ENCODE measurements at places on chromosomes 3 and 15.

GRCh38 chr15:90178468-90179435 lies 22.4 kb upstream of the SEMA4B start:
- peaks cover 20% of the 10 kb centered on the region for H3K4me1 ChIP-seq
- H3K27me3 ChIP-seq = no peaks in the 10 kb centered on the region
- no peaks in the 10 kb centered on the region for H3K36me3 ChIP-seq
- no peak overlapping the region for H3K4me3 ChIP-seq

GRCh38 chr3:120652281-120652680 lies 29.8 kb downstream of the HGD start:
- no peaks in the 10 kb centered on the region for H3K27me3 ChIP-seq
- peaks cover 5% of the 10 kb centered on the region for H3K4me1 ChIP-seq
- no peaks in the 10 kb centered on the region for H3K36me3 ChIP-seq
- H3K4me3 ChIP-seq = no peak overlapping the region
- H3K27ac ChIP-seq = no peak overlapping the region
- DNase-seq = no peak

- H3K27ac ChIP-seq = no peak overlapping the region
- H3K27me3 ChIP-seq = peaks cover 34% of the 10 kb centered on the region
- H3K4me3 ChIP-seq = no peak overlapping the region
- DNase-seq = no peak
Observed at GRCh38 chr15:74138642-74139041, 8.3 kb downstream of the ISLR2 start.

GRCh38 chr15:42490671-42491538 lies at the start of gene ZNF106:
Gene ZNF106, minus strand, starts transcription at chr15:42491141. Its CDS starts 18,852 bp downstream, at chr15:42472289.
- peak within 1 kb of the TSS; percentile 97 for H3K27ac ChIP-seq
- no peaks in the 10 kb centered on the region for H3K27me3 ChIP-seq
- peak; percentile 91 for DNase-seq
- H3K36me3 ChIP-seq = no peaks in the 10 kb centered on the region
- peaks cover 31% of the 10 kb centered on the region for H3K4me1 ChIP-seq
- H3K4me3 ChIP-seq = peak within 1 kb of the TSS; percentile 70

- no peak overlapping the region for H3K27ac ChIP-seq
- no peak for DNase-seq
- H3K4me1 ChIP-seq = no peaks in the 10 kb centered on the region
- H3K27me3 ChIP-seq = no peaks in the 10 kb centered on the region
Observed at GRCh38 chr15:94297558-94297957, 66.2 kb downstream of the MCTP2 start.

- H3K4me3 ChIP-seq = peak overlapping the region; percentile 91
- H3K4me1 ChIP-seq = peaks cover 10% of the 10 kb centered on the region
- DNase-seq = no peak
- H3K27me3 ChIP-seq = no peaks in the 10 kb centered on the region
- peak overlapping the region; percentile 94 for H3K27ac ChIP-seq
Observed at GRCh38 chr3:107523289-107523538, 452 bp downstream of the BBX start.

GRCh38 chr3:162938083-162938482 lies 1441.5 kb downstream of the OTOL1 start:
- no peak overlapping the region for H3K27ac ChIP-seq
- H3K27me3 ChIP-seq = no peaks in the 10 kb centered on the region
- DNase-seq = no peak

GRCh38 chr3:157125101-157125500 lies 34.8 kb downstream of the CCNL1 start:
- no peak overlapping the region for H3K27ac ChIP-seq
- DNase-seq = no peak
- H3K4me1 ChIP-seq = peaks cover 11% of the 10 kb centered on the region
- H3K36me3 ChIP-seq = no peaks in the 10 kb centered on the region
- no peak overlapping the region for H3K4me3 ChIP-seq

DNA sequence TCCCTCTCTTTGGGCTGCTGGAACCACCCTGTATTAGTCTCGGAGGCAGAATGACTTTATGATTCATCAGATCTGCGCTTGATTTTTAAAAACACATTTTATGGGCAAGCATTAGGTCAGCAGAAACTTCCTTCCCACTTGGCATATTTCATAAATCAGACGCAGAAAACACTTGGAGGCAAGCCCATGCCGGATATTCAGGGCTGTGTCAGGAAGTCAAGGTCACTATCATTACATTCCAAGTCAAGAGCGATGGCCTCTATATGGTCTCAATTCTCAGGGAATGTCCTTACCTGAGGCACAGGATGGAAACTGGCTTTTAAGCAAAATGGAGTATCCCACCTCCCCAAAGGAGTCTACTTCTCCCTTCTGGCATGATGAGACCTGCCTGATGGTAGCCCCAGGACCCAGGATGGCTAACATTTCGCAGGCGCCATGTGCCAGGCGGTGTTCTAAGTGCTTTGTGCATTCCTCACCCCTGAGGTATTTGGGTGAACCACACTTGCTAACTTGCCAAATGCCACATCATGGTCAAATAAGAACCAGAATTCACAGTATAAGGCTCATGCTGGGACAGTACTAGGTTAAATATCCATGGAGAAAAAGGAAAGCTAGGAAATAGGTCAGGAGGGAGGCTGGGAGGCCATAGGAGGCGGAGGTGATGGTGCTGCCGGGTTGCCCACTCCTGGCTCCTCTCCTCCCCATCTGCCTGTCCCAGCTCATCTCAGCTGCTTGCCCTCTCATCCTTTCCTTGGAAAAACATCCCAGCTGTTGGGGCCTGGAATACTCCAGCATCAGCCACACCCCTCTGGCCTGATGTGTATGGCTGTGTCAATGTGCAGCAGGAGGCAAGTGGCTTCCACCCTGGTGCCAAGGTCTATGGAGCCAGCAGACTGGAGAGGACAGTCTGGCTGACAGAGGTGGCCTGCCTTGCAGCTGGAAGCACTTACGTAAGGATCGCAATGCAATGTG lies 18.8 kb downstream of the BCL2L10 start:
- peak overlapping the region; percentile 65 for H3K27ac ChIP-seq
- H3K4me1 ChIP-seq = peaks cover 15% of the 10 kb centered on the region
- H3K4me3 ChIP-seq = no peak overlapping the region
- H3K27me3 ChIP-seq = no peaks in the 10 kb centered on the region
- DNase-seq = peak; percentile 80
- H3K36me3 ChIP-seq = no peaks in the 10 kb centered on the region

DNA sequence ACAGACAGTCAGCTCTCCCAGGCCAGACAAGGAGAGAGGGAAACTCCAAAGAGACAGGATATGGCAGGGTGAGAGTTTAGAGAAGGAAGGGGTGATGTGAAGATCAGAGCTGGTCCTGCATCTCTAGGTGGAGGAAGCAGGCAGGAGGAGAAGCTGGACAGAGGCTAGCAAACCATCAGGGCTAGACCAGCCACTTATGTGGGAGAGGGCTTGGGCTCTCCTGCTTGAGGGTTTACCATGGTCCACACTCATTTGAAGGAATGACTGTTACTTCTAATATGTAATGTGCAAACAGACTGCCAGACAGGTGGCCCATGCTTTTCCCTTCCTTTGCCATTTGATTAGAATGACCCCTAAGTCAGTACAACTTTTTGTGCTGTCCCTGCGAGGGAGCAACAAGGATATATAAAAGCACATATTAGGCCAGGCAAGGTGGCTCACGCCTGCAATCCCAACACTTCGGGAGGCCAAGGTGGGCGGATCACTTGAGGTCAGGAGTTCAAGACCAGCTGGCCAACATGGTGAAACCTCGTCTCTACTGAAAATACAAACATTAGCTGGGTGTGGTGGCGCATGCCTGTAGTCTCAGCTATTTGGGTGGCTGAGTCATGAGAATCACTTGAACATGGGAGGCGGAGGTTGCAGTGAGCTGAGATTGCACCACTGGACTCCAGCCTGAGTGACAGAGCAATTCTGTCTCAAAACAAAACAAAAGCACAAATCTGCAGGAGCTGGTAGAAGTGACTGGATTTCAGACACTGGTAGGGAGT lies 41.0 kb upstream of the MANF start:
- no peaks in the 10 kb centered on the region for H3K27me3 ChIP-seq
- no peak overlapping the region for H3K4me3 ChIP-seq

DNA sequence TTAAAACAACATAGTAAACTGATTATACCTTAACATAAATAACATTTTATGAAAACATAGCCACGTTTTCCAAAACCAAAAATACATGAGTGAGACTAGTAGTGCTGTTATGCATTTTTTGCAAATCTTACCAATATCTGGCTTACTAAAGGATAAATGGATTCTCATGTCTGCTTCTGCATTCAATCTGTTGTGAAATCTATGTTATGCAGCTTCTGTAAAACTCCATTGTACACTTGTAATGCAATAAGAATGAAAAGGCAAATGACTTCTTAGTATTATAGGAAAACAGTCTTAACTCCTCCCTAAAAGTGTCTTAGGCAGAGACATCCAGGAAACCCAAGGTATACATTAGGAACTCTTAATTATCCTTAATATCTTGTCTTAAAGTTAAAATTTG lies 330.9 kb upstream of the THBS1 start:
- no peaks in the 10 kb centered on the region for H3K4me1 ChIP-seq
- no peak overlapping the region for H3K27ac ChIP-seq
- no peaks in the 10 kb centered on the region for H3K27me3 ChIP-seq
- no peaks in the 10 kb centered on the region for H3K36me3 ChIP-seq
- no peak overlapping the region for H3K4me3 ChIP-seq

DNA sequence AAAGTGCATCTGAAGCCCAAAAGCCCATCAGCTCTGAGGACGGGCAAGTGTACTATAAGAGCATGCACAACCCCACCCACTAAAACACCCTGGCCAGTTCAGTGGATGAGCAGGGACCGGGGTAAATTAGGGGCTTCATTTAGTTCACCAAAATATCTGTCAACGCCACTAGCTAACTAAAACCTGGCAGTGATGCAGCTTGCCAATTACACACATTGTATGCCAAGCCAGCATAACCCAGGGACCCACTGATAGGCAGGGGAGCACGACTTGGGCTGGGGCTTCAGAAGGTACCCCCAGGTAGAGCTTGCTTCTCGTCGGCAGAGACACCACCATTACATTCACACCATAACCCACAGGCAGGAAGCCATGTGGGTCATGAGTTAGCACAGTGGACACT lies 47.0 kb downstream of the PTPN23 start:
- H3K4me1 ChIP-seq = peaks cover 19% of the 10 kb centered on the region
- H3K27ac ChIP-seq = peak overlapping the region; percentile 30
- H3K36me3 ChIP-seq = no peaks in the 10 kb centered on the region
- H3K4me3 ChIP-seq = no peak overlapping the region
- no peaks in the 10 kb centered on the region for H3K27me3 ChIP-seq

- no peaks in the 10 kb centered on the region for H3K36me3 ChIP-seq
- no peak overlapping the region for H3K27ac ChIP-seq
- H3K4me1 ChIP-seq = no peaks in the 10 kb centered on the region
- DNase-seq = no peak
- no peaks in the 10 kb centered on the region for H3K27me3 ChIP-seq
Observed at GRCh38 chr15:72092006-72092405, 25.9 kb downstream of the MYO9A start.

GRCh38 chr3:45554006-45554666 lies 40.4 kb upstream of the LIMD1 start:
- peaks cover 25% of the 10 kb centered on the region for H3K4me1 ChIP-seq
- H3K36me3 ChIP-seq = no peaks in the 10 kb centered on the region
- no peak overlapping the region for H3K4me3 ChIP-seq
- DNase-seq = peak; percentile 52

GRCh38 chr3:10783360-10784351 lies 32.4 kb upstream of the SLC6A11 start:
- DNase-seq = no peak
- H3K4me1 ChIP-seq = peaks cover 8% of the 10 kb centered on the region
- H3K4me3 ChIP-seq = no peak overlapping the region
- H3K27ac ChIP-seq = no peak overlapping the region
- H3K27me3 ChIP-seq = peaks cover 14% of the 10 kb centered on the region

DNA sequence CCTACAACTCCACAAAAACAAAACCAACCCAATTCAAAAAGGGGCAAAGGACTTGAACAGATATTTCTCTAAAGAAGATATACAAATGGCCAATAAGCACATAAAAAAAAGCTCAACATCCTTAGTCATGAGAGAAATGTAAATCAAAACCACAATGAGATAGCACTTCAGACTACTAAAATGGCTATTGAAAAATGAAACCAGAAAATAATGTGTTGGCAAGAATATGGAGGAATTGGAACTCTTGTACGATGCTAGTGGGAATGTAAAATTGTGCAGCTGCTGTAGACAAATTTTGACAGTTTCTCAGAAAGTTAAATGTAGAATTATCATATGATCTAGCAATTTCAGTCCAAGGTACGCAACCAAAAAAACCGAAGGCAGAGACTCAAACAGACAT lies 29.0 kb downstream of the KY start:
- no peaks in the 10 kb centered on the region for H3K36me3 ChIP-seq
- no peaks in the 10 kb centered on the region for H3K27me3 ChIP-seq
- no peak for DNase-seq

DNA sequence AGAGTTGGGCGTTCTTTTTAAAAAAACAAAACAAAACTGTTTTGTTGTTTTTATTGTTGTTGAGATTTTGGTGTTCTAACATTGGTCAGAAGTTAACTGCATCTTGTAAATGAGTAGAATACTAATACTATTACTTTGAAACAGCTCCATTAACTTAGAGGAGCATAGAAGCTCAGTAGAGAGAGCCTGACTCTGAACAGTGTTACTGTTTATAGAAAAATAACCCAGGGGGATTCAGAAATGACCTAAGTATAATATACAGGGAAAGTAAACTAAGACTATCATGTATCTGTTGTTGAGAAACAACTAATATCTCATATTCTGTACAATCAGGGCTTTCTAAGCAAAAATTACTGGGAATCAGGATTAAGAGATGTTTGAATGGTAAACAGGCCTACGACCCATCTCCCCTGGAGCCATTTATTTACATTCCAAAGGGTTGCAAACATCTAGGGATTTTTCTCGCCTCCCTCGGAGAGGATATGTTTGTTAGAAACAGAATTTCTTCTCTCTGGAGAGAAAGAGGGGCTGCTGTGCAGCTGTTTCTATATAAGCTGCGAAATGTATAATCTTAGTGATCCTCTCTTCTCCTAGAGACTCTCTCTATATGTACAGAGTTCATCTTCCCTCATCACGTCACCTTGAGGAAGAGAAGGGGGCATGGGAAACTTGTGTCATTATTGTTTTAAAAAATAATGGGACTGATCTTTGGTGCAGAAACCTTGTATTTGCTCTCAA lies 827.5 kb upstream of the DPPA4 start:
- no peaks in the 10 kb centered on the region for H3K4me1 ChIP-seq
- H3K4me3 ChIP-seq = no peak overlapping the region
- H3K36me3 ChIP-seq = no peaks in the 10 kb centered on the region
- no peak overlapping the region for H3K27ac ChIP-seq
- DNase-seq = no peak

DNA sequence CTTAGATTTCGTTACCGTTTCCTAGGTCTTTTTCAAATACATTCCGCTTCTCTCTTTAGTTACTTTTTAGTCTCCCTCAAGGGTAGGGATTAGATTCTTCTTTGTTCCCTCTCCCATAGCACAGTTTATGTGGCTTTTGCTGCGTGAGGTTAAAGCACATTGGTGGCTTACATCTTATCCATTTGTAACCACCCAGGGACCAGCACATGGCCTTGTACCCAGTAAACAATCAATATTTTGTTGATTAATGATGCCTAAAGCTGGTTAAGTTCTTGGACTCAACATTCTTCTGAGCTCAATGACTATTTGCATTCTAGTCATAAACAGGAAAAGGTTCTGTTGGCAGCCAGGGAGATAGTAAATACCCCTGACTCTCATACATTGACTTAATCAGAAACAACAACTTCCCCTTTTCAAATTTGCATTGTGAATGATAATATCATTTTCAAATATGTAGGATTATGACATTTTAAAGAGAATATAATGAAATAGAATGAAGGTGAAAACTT lies 60.2 kb downstream of the CACNA1D start:
- peaks cover 32% of the 10 kb centered on the region for H3K4me1 ChIP-seq
- no peaks in the 10 kb centered on the region for H3K36me3 ChIP-seq

- H3K4me3 ChIP-seq = no peak overlapping the region
- no peak for DNase-seq
- no peaks in the 10 kb centered on the region for H3K27me3 ChIP-seq
- no peak overlapping the region for H3K27ac ChIP-seq
- no peaks in the 10 kb centered on the region for H3K36me3 ChIP-seq
Observed at GRCh38 chr15:73965758-73966113, 26.4 kb downstream of the STOML1 start.
